Hematopoietic multipotent progenitor cell (in vitro differentiated cells): ENCODE measurements at places on chromosomes 1 and 21. TPM values are rescaled to one million over a fixed set of nuclear protein-coding genes. Genes with fewer than 3 reads are reported as not detected.

Gene AIM2
- under 0.01 TPM for total RNA-seq

Gene NCDN
- 18.6 TPM for total RNA-seq

Gene TAL1
- 70.6 TPM for total RNA-seq

Gene SMIM1
- 15.6 TPM for total RNA-seq

Gene SPATA6
- total RNA-seq, result 6.2 TPM

Gene COL8A2
- total RNA-seq, result 0.81 TPM

Gene DMRTA2
- not detected for total RNA-seq

Gene LCE2B
- not detected for total RNA-seq

Gene LRRC71
- not detected for total RNA-seq

Gene ARHGAP29
- 0.27 TPM for total RNA-seq

Gene RXFP4
- total RNA-seq, result not detected

Gene SPAG17
- total RNA-seq, result 0.81 TPM

Gene ATPAF1
- 24.5 TPM for total RNA-seq

Gene LTN1
- total RNA-seq, result 10.5 TPM

Gene EPHA10
- under 0.01 TPM for total RNA-seq

Gene GJA4
- 7.3 TPM for total RNA-seq

Gene CASZ1
- 6.2 TPM for total RNA-seq

Gene FAM167B
- total RNA-seq, result under 0.01 TPM

Gene ERICH3
- under 0.01 TPM for total RNA-seq

Gene CLDN17
- not detected for total RNA-seq

Gene BRINP3
- under 0.01 TPM for total RNA-seq

Gene ZNF648
- under 0.01 TPM for total RNA-seq

Gene AKT3
- 13.7 TPM for total RNA-seq

Gene TTC34
- 0.27 TPM for total RNA-seq

Gene FAM131C
- total RNA-seq, result not detected
